Vagina (tissue), 2 donors: ENCODE measurements at places on chromosomes 5 and 9. TPM values are rescaled to one million over a fixed set of nuclear protein-coding genes. Genes with fewer than 3 reads are reported as not detected.

SLC35D2 gene
- 17.9 TPM for total RNA-seq

HMGCS1 gene
- 68.0 TPM for total RNA-seq

- no peaks in the 10 kb centered on the region for H3K36me3 ChIP-seq
- DNase-seq: no peak
- H3K4me3 ChIP-seq: no peak overlapping the region
- no peaks in the 10 kb centered on the region for H3K27me3 ChIP-seq
- H3K27ac ChIP-seq: no peak overlapping the region
These were observed 150.8 kb upstream of the NR3C1 start for GRCh38 chr5:143554187-143554717.

DNA sequence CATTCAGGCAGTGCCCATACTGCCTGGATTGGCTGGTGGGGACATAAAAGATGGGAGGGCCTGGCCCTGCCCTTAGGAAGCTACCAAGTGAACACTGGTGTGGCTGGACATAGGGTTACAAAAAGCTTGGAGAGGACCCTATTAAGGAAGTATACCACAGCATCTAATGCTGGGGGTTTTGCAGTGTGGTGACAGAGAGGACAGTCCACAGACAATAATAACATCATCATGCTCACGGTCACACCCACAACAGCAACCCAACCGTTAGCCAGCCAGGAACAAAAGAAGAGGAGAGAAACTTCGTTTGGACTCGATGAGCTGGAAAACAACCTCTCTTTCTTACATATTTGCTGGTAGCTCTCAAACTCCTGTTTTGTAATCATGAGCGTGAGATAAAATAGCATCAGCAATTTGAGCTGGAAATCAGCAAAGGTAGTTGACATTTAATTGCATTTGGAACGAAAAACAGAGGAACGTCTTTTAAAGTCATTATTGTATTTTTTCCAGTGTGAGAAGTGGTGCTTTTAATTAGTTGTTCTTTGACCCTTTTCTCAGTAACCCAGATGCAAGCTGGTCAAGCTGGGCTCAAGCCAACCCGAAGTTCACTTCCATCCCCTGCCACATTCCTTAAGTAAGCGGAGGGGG is 73.4 kb downstream of the NSG2 start:
- DNase-seq: no peak
- H3K4me1 ChIP-seq: no peaks in the 10 kb centered on the region
- H3K27ac ChIP-seq: no peak overlapping the region
- no peaks in the 10 kb centered on the region for H3K36me3 ChIP-seq

GRCh38 chr5:126188804-126189203 is 234.4 kb upstream of the GRAMD2B start:
- H3K4me3 ChIP-seq: no peak overlapping the region
- no peak for DNase-seq
- no peaks in the 10 kb centered on the region for H3K36me3 ChIP-seq
- no peak overlapping the region for H3K27ac ChIP-seq
